Forelimb muscle (tissue), 1 donor: ENCODE measurements at places on chromosomes 3 and 15.

- DNase-seq = no peak
Measured at GRCh38 chr3:59013611-59014010, 36.2 kb downstream of the CFAP20DC start.

DNA sequence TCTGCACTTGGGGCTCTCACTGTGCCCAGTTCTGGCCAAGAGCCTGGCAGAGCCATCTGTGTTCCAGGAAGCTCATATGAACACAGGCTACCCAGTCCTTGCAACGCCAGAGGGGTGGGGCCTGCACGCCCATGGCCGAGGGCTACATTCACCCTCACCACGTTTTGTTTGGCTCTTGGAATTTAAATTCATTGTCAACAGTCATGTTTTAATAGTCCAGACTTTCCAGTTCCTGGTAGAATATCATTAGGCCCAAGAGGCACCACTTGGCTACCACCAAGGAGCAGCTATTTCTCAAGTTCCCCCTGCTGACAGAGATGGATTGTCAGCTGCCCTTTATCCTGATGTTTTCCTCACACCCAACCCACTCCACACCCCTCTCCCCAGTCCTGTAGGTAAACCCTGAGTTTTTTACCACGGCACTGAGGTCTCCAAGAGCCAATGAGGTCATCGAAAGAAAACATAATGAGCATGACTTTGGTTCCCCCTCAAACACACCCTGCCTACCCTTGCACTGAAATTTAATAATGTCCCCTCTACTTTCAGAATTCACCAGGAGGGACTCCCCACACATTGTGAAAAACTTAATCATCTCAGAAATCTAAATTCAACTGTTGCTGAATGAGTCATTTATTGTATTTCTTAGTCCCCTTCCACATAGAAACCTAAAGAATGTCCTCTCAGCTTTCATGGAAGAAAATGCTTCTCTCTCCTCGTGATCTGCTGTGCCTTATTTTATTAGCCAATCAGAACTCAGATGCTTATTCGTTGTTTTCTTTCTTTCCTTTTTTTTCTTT lies 125.1 kb downstream of the SHQ1 start:
- DNase-seq = no peak

- DNase-seq = no peak
Measured at GRCh38 chr3:172694573-172695246, 16.2 kb downstream of the NCEH1 start.

GRCh38 chr3:194360568-194360967 lies 9.0 kb downstream of the LRRC15 start:
- DNase-seq = no peak

- DNase-seq = no peak
Measured at GRCh38 chr3:12773030-12773709, 14.1 kb upstream of the TMEM40 start.

DNA sequence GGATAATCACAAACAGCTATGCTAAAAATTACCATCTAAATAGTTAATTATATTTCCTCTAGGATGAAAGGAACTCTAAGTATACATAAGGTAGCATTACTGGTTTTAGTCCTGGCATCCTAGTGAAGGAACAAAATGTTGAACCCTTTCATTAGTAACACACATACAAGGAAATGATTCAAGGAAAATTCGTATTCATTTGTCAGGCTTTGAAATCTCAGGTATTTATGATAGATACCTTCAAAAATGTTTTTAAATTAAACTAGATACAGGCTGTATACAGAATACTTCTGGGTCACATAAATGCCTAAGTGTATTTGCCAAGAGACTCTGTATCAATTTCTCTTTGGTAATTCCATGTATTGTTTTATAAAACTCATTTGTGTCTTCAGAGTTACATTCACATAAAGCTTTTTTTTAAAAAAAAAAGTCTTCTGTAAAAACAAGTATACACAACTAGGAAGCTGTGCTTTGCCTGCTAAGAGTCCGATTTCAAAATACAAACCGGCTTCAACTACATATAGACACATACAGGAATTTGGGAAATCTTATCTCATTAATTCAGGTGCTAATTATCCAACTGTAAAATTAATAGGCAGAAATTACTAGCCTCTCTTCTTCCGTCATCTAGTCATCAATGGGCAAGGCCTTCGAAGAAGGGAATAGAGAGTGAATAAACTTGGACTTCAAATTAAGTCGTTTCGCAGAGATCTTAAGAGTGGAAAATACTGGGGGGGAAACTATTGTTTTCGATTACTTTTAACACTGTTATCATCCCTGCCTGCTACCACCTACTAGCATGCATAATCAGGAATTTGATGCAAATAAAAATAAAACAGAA lies 1.3 kb downstream of the SECISBP2L start:
- DNase-seq = no peak

- no peak for DNase-seq
Measured at GRCh38 chr15:57221134-57221533, 155.2 kb upstream of the CGNL1 start.

DNA sequence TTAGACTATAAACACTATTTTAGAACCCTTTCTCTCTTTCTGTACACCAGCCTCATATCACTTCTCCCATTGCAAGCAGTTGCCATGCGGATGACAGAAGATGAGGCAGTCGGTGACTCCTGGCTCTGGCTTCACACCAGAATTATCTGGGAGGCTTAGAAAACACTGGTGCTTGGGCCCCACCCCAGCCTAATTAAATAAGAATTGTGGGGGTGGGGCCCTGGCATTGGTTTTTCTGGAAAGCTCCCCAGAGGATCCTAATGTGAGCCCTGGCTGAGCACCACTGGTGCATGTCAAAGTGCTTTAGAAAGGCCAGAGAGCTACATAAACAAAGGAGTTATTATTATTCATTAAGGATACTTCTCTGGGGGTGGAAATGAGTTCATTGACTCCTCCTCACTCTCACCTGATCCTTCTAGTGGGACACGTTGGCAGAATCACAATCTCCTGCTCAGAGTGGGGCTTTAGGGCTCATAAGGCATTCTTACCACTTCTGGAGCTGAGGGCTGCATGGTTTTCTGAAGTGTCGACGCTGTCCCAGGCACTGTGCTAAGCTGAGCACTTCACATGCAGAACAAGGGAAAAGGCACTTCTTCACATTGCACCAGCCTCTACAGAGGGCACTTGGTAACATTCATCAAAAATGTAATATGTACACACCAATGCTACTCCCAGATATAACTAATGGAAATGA lies 188.5 kb upstream of the TLE3 start:
- DNase-seq = no peak

DNA sequence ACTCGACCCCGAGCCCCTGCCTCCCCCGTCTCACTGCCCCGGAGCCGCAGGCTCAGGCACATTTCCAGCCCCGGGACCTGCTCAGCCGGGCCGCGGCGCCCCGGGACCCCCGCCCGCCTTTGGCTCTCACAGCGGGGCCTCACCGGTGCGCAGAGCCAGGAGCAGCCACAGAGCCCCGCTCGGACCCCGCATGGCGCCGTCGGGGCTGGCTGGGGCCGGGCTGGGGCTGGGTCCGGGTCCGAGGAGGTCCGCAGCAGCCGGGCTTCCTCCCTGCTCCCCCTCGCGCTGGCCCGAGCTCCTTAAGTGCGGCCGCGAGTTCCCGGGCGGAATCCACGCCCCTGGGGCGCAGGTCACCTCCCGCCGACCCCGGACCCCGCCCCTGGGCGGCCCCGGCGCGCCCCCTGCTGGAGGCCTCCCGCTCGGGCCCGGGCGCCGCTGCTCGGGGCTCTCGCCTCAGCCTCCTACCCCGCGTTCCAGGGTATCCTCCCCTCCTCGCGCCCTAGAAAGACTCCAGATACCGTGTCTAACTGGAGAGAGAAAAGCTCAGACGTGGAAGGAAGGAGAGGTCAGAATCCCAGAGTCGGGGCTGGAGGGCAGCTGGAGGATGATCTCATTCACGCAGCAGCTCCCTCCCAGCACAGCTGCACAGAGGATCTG lies at the start of gene MELTF:
Gene MELTF (minus strand): TSS at position 307 of the 657 bp plus-strand sequence. CDS start 115 bp downstream, at position 192.
- peak; percentile 32 for DNase-seq
